ENCODE measurements at places on chromosomes 5 and 9. TPM values are rescaled to one million over a fixed set of nuclear protein-coding genes. Genes with fewer than 3 reads are reported as not detected.

- DNase-seq, result no peak
Observed at GRCh38 chr9:114282926-114283325, 40.0 kb upstream of the ORM1 start.

- no peak for DNase-seq
Observed at GRCh38 chr9:76302543-76302942, 91.7 kb downstream of the RFK start.

The WNT8A gene
- polyA plus RNA-seq, result 0.15 TPM

GRCh38 chr9:114384341-114384740 is 3.4 kb downstream of the AKNA start:
- no peak for DNase-seq

DNA sequence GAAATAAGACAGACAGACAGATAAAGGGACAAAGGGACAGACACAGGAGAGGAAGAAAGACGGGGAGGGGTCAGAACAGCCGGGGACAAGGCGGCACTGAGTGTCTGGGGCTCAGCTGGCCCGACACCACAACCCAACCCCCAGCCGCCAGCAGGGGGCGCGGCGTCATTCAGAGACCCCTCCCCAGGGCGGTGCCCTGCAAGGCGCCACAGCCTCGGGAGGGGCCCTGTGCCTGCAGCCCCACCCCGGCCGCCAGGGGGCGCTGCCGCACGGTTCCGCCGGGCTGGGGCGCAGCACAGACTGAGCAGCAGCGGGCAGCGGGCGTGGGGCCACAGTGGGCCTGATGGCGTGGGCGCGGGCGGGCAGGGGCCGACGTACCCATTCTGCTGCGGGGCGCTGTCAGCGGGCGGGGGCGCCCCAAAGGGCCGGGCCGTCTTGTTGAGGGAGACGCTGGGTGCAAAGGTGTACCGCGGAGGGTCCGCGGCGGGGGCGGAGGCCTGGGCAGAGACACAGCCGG is 5.9 kb downstream of the PDLIM7 start:
- DNase-seq, result no peak

The LIX1 gene
- 4.9 TPM for polyA plus RNA-seq

- no peak for DNase-seq
Observed at GRCh38 chr5:157545610-157546310, 29.8 kb downstream of the ADAM19 start.

- DNase-seq, result no peak
Observed at GRCh38 chr9:137307255-137308056, 5.4 kb upstream of the NRARP start.

- no peak for DNase-seq
Observed at GRCh38 chr9:112887381-112887780, 3.3 kb downstream of the SLC46A2 start.

The PLEKHG4B gene
- polyA plus RNA-seq, result 15.0 TPM

The SLC6A7 gene
- polyA plus RNA-seq, result 0.12 TPM

GRCh38 chr5:168066536-168067208 is 224.8 kb upstream of the WWC1 start:
- no peak for DNase-seq

DNA sequence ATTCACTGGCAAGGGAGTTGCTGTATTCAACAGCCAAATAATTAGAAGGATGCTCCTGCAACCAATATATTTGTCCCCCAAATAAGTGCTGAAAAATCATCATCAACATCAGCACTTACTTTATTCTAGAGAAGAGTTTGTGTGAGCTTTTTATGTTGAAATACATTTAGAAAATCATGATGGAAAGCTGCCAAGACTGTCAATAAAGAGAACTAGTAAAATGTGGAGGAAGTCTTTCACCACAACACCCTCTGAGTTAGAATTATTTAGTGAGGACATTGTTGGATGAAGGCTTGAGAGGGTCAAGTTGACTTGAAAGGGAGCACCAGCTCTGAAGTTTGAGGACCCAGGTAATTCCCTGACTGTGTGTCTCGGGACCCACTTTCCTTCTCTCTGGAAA is 100.2 kb upstream of the TBCA start:
- DNase-seq, result no peak

The C5orf58 gene
- polyA plus RNA-seq, result 0.25 TPM

DNA sequence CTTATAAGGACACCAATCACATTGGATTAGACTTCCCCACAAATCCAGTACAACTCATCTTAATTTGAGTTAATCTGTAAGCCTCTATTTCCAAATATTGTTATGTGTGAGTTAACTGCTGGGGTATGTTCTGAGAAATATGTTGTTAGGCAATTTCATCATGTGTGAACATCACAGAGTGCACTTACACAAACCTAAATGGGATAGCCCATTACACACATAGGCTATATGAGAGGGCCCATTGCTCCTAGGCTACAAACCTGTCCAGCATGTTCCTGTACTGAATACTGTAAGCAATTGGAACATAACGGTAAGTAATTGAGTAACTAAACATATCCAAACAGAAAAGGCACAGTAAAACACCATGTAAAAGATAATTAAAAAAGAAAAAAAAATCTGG is 19.1 kb upstream of the ARSI start:
- DNase-seq, result no peak

GRCh38 chr9:95283673-95284072 is 33.8 kb downstream of the FANCC start:
- no peak for DNase-seq

GRCh38 chr5:75052192-75053053 is at the start of gene GCNT4:
Gene GCNT4, minus strand, starts transcription at chr5:75052558. Its CDS starts 22,521 bp downstream, at chr5:75030037.
- DNase-seq, result peak; percentile 36

The LCN12 gene
- polyA plus RNA-seq, result 20.2 TPM

Data from left kidney (tissue), 8 donors.